ENCODE measurements at places on chromosomes 7 and 10.
A peak's percentile ranks its signal among the peaks of the same experiment; 100 is the strongest.

GRCh38 chr7:100604028-100604975 is 2.1 kb downstream of the PCOLCE start:
- DNase-seq = peak; percentile 38

GRCh38 chr7:122161628-122162027 is 17.6 kb upstream of the AASS start:
- DNase-seq = no peak

DNA sequence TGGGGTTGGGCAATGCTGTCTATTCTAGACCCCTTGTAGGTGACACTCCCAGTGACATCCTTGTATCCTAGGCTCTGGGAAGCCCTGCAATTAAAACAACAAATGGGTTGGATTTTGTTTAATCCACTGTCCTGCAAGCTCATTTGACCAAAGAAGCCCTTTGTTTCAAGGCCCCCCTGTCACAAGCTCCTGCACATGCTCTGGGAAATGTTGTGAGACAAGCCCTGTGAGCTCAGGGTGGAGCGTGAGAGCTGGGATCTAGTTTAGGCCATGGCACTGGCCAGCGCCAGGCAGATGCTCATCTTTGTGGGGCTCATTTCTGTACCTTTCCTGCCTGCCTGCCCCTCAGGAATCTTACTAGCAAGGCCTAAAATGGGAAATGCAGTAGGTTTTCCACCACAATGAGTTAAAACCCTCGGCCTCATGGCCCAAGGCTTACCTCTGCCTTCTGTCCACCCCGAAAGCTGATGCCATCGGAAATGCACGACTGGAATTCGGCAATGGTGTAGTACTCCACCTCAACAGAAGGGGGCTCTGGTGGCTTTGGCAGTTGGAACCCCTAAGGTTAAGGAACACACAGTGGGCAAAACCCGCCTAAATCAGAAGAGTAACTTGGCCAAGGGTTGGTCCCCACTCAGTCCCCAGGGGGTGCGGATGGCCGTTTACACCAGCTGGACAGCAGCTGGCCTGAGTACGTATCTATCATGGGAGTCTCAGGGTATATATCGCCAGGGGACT is 112.0 kb downstream of the NEURL1 start:
- no peak for DNase-seq

GRCh38 chr7:112770051-112770450 is 20.1 kb downstream of the TMEM168 start:
- DNase-seq = no peak

DNA sequence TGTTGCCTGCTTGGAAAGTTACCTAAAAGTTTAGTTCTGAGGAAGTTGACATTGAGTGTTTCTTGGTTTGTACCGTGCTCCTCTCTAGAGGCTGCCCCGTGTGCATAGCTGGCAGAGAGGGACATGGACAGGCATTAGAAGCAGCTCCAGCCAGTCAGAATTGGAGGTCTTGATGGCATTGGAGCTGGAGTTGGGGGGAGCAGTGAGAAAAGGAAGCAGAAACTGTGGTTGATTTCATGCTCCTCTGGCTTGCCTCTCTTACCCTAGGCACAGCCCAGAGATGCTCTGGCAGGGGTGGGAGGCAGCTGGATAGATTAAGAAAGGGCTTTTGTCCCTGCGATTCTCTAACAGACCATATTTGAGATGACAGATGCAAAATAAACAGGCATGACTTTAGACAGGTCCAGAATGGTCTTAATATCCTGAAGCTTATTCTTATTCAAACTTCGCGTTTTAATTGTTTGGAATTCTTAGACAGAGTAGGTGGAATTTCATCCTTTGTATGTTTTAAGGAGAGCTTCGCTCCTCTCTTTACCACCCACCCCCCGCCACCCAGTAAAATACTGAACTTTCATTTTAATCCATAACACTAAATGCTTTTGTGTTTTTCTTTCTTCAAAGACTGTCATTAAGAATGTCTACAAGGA is 73.5 kb upstream of the GLCCI1 start:
- peak; percentile 53 for DNase-seq

GRCh38 chr7:81641873-81642272 is 128.0 kb downstream of the HGF start:
- DNase-seq = no peak

GRCh38 chr7:20798081-20798693 is 11.5 kb upstream of the SP8 start:
- peak; percentile 90 for DNase-seq

DNA sequence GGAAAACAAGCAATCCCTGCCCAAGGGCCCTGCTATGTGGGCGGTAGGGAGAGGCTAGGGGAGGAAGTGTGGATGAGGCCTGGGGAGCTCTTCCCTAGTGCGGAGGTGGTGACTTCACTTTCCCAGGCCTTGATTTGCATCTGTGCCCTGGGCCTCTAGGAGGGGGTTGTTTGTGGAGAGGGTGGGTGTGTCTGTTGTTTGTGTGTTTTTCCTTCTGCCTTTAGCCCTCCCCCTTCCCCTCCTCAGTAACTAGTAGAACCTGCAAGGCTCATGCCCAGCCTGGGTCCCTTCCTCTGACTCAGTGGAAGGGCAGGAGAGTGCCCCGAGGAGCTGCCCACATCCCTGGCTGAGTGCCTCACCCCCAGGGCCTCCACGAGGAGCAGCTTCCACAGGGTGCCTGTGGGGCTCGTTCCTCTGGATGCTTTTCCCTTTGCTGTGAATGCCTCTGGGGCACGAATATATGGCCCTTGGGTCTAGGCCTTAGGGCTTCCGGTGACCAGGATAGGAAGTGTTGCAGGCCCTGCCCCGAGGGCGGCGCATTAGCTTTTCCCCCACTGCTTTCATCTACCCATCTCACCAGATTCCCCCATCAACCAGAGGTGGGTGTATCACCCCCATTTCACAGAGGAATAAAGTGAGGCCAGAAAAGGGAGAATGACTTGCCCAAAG is 89.4 kb upstream of the DUSP5 start:
- no peak for DNase-seq

DNA sequence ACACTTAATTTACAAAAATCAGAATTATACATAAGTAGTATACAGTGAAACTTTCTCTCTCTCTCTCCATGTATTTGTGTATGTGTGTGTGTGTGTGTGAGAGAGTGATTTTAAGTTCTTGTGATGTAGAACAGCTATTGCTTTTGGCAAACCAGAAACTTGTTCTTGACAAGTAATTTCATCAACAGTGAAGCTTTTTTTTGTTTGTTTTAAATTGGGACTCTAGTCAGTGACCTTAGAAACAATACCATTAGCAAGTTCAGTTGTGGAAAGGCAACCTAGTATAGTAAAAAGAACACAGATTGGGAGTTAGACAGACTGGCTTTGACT is 319.1 kb downstream of the PTEN start:
- DNase-seq = no peak

GRCh38 chr10:124972637-124973036 is 30.7 kb downstream of the ZRANB1 start:
- DNase-seq = no peak

DNA sequence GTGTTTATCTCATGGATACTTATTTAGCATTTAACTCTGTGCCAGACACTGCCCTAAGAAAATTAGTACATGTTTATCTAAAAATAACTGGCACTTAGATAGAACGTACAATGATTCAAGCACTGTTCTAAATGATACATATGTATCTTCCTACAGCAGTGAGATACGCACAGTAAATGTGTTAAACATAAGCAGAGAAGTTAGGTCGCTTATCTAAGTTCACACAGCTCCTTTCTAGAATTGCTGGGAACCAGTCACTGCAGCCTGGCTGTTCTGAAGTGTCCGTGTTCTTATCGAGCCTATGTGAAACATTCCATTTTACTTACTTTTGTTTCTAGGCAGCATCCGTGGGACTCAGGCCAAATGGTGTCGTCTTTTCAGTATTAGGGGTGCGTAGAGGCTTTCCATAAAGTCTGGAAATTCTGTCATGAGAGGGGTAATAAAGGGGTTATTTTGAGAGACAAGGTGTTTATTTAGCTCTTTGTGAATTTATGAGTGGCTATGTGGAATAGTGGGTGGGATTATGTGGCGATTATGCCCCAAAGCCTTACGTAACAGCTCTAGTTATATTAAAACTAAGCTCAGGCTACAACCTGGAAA is 186.9 kb downstream of the SND1 start:
- no peak for DNase-seq

DNA sequence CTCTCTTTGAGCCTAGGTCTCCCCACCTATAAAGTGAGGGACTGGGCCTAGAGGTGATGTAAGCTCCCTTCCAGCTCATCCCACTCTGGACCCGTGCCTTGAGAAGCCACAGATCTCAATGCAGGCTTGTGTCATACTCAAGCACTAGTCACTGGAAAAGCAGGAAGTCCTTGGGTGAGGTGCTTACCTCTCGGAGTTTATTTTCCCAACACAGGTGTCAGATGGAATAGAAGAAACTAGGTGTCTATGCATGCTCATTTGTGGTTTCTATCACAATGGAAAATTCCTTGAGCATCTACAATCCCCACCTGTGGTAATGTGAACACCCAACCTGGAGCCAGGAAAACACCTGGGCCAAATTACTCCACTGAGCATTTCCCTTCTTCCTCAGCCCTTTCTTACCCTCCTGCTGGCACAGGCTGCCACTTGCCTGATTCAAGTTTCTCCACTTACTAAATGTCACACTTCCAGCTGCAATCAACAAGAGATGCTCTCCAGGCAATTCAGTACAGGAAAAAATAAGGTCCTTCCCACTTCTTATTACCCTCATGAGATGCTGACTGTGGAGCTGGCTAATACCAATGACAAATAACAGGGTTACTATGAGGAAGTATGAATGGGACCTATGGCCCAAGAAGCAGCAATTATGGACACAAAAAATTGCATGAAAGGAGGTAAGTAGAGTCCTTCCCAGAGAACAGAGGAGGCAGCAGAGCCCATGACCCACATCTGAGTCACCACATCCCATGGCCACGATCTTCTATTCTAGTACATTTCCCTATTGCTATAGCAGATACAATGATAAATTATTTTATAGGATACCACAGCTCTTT is 13.1 kb downstream of the LSM5 start:
- no peak for DNase-seq

DNA sequence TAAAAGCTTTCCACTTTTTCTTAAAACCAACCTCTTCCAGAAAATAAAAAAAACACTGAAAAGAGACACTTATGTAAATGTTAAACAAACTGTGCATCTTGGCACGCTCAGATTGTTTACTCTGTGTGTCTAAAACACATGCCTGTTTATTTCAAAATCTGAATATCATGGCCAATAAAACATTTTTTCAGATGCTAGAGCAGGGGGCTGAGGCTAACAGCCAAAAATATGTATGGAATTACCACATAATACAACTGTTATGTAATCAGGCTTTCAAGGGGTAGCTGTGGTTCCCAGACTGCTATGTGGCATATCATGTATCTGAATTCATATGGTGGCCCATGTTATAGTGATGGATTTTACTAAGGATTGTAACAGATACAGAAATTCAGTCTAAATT is 130.4 kb downstream of the HIBADH start:
- DNase-seq = no peak

DNA sequence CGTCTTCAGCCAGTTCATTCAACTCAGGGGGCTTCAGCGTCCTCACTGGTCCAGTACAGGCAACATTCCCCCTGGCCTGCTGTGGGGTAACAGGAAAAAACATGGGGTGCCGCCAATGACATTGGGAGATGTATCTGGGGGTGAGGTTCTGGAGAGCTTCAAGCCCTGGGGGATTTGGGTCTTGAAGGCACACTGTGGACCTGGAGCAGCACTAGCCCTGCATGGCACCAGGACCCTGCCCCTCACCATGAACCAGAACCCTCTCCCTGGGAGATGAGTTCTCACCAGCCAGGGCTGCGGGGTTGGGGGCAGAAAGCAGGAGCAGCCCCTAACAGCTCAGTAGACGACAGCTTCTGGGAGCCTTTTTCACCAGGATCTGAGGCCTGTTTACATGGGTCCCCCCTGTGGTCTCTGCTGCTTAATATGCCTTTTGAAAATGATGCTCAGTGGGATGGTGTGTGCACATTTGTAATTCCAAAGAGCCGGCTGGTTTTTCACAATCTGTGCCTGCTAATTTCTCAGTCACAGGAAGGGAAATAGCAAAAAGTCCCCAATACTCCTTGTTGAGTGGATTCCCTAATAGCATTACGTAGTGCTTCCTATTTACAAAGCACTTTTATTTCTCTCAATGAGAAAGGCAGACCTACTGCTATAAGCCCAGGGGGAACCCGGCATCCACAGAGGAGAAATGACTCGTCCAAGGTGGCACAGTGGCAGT is 509.5 kb downstream of the RPS24 start:
- DNase-seq = no peak

GRCh38 chr7:39553436-39553835 is 12.8 kb upstream of the YAE1 start:
- no peak for DNase-seq

GRCh38 chr10:14945108-14945507 is 8.8 kb downstream of the DCLRE1C start:
- no peak for DNase-seq

- no peak for DNase-seq
Measured at GRCh38 chr10:123146013-123146893, 1.7 kb upstream of the HMX2 start.

DNA sequence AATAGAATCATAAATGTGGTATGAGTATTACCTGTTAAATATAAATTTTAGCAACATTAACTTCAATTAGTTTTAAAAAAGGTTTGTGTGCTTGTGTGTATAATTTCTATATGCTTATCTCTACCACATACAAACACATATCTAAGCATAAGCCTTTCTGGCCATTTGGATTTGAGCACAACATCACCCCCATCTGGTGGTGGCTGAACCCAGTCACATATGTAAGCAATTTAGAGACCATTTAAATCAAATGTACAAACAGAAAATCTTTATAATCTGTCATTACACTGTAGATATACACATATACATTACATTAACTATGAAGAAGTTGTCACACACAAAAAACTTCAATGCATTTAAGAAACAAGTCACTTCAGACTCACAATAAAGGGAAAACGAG is 31.7 kb downstream of the GPR22 start:
- DNase-seq = peak; percentile 15

DNA sequence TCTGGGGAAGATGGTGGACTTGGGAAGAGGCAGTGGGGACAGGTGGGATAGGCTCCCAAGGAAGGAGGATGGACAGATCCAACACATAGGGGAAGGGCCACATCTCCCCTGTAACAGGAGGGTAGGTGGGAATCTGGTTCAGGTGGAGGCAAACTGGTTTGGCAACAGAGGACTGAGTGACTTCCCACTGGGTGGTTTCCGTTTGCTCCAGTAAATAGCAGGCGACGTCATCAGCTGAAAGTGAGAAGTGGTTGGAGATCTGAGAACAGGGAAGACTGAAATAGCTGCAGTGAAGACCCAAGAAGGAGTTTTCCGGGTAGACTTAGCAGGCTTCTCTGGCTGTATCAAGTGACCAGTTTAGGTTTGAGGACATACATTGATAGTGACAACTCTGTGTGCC is 504.4 kb downstream of the GALNT17 start:
- no peak for DNase-seq

DNA sequence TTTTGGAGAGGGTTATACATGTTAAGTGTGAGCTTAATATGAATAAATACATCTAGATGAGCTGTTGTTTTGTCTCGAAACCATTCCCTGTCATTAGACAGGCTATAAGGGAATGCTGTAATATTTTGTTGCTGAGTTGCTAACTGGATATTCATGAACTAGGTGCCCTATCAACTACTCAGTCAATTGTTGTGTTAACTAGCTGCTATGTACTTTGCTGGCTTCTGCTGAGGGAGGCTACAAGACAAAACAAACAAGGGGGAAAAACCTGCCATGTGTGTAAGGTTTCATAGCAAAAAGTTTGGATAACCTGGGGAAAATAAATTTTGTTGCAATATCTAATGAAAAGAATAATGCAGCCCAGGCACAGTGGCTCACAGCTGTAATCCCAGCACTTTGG is 110.4 kb downstream of the CSTF2T start:
- no peak for DNase-seq

All from NCI-H1092 treated with DMSO at 0.1 percent for 48 hours (cell line).